GM12864 (cell line): ENCODE measurements at places on chromosomes 2 and 18.

DNA sequence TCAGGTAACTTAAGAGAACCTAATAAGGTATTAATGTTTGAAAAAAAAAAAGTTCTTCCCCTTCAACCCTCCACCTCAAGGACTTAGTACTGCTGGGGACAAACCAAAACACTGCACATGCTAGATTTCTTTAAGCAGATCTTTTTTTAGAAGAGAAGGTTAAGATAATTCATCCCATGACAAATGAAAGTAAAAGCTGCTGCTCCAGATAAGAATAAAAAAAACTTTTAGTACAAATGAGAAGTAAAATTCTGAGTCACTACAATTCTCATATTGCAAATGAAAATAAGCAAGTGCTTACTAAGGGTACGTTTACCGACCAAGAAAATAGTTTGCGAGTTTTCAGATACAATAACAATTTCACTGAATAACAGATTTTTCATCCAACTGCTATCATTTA is 8.9 kb downstream of the STAM2 start:
- peak; percentile 47 for DNase-seq

DNA sequence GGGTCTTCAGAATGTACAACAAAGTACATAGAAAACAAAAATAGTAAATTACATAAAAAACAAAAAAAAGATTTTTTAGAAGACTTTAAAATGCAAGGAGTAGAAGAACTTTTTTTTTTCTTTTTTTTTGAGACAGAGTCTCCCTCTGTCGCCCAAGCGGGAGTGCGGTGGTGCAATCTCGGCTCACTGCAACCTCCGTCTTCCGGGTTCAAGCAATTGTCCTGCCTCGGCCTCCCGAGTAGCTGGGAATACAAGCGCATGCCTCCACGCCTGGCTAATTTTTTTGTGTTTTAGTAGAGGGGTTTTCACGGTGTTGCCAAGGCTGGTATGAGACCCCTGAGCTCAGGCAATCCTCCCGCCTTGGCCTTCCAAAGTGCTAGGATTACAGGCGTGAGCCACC is 104.5 kb upstream of the ZC3H15 start:
- no peak for DNase-seq

DNA sequence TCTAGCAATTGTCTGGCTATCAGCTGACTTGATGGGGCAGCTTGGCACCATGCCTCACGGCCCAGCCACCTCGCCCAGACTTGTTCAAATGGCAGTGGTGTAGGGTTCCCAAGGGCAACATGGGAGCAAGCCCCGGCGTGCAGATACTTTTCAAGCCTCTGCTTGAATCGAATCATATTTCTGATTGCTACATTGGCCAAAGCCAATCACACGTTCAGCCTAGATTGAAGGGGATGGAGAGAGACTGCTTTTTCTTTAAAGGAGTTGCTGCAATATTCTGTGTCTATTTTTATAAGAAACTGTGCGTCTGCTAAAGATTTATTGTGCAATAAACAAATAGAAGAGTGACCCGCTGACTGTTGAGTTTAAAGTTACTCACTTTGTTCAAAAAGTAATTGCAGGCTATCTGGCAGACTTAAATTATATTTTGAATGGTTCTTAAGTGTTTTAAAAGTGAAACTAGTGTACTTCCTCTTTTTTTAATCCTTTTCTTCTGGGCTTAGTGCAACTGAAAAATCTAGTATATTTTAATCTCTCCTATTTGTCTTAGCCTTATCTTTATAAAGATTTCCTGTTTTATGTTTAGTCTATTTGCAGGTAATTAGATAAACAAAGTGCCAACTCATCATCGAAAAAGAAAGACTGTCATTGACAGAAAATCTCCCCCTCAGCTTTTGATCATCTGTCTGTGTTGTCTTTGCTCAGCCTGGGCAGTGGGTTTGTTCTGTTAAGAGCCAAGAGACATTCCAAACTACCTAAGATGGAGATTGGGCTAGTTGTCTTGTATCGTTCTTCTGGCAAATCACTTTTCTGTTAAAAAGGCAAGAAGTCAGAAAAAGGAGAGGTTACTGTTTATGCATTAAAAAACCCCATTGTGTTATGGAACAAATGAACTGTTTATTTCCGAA is 156.1 kb downstream of the TPGS2 start:
- no peak for DNase-seq

DNA sequence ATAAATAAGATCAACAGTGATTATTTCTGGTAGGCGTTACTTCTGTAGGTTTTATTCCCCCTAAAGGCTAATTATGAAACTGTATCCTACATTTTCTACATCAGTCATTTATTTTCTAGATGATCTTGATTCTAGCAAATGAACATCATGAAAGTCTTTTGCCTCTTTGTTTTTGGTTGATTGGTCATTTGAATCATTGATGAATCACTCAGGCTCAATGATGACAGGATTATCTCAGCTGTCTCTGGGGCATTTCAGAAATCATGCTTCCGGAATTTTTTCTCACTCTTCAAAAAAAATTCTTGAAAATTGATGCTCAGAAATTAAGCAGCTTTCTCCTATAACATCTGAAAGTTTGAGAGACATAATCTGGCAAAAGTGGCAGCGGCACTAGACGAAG is 298.9 kb upstream of the TCF4 start:
- no peak for DNase-seq

GRCh38 chr2:161975062-161975812 is 98.8 kb downstream of the DPP4 start:
- no peak for DNase-seq

DNA sequence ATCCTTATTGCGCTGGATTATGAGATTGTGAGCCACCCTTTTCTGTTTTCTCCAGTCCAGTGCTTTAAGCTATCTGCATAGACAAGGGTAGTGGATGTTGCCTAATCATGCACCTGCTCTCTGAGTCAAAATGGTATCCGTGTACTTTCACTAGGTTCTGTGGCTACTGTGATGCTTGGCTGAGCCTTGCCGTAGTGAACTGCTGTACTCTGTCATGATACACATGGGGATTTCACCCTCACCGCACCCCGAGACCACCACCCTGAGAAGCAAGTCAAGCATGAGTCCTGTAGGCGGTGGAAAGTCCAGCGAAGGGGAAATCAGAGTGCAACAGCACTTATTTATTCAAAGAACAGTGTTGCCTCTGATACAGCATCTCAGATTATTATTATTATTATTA is 55.0 kb downstream of the ARHGAP25 start:
- DNase-seq = peak; percentile 93

GRCh38 chr18:51621864-51622160 is 424.3 kb upstream of the MEX3C start:
- DNase-seq = no peak

- DNase-seq = no peak
These were observed 611 bp downstream of the NOL10 start for GRCh38 chr2:10688921-10689807.

DNA sequence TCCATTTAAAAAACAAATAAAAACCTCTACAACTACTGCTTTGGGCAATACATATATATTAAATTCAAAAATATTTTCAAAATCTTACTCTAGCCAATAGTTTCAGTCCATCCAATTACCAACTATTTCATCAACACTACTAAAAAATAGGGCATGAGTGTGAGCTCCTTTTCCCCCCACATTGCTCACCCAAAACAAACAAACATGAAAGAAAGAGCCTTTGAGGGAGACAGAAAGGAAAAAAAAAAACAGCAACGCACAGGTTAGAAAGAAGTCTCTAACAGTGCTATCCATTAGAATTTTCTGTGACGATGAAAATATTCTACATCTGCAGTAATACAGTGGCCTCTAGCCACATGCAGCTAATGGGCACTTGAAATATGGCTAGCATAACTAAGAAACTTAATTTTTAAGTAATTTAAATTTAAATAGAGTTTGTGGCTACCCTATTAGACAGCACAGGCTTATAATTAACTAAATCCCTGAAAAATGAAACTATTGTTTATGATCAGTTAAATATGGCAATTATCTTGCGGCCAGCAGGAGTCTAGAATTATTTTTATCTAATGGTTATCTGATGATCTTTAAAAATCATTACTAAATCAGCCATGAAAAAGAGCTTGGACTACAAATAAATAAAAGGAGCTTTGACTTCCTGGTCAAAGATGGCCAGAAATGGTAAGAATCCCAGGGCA is 59.2 kb downstream of the RBMS1 start:
- DNase-seq = no peak

- DNase-seq = no peak
These were observed 231.5 kb downstream of the SLC8A1 start for GRCh38 chr2:40220177-40220925.

DNA sequence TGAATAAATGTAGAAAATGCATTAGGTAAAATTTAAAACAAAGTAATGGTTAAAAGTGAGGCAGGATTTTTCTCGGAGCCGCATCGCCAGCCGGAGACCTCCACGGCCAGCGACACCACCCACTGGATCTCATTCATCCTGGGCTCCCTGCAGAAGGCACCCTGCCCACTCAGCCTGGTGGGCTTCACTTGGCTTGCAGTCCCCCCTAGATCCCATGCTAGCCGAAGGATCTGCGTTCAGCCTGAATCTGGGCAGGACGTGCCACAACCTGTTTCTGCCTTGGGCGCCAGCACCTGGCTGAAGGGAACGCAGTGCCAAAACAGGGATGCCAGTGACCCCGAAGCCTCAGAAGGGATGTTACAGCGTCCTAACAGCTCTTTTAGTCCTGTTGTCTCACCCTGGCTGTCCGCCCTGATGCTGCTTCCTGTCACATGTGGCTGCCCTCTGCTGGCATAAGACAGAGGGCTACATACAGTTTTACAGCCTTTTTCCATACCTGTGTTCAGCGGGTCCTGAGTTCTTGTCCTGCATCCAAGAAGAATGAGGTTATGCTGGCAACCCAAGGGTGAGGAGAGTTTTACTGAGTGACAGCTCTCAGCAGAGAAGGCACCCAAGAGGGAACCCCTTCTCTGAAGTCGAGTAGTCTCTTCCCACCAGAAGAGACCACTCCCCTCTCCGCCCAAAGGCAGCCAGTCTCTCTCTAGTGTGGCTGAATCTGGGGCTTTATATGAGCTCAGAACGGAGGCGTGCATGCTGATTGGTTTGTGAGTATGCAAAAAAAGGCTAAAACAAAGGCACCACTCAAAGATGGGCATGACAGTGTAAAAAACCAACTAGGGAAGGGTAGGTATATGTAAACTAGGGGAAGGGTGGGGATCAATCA is 173.1 kb upstream of the GYPC start:
- no peak for DNase-seq

- no peak for DNase-seq
These were observed 20.8 kb downstream of the EIPR1 start for GRCh38 chr2:3356799-3357198.

- no peak for DNase-seq
These were observed 56.4 kb downstream of the ADCY3 start for GRCh38 chr2:24863641-24864040.

- peak; percentile 87 for DNase-seq
These were observed 2.2 kb upstream of the CASP8 start for GRCh38 chr2:201257956-201258665.

DNA sequence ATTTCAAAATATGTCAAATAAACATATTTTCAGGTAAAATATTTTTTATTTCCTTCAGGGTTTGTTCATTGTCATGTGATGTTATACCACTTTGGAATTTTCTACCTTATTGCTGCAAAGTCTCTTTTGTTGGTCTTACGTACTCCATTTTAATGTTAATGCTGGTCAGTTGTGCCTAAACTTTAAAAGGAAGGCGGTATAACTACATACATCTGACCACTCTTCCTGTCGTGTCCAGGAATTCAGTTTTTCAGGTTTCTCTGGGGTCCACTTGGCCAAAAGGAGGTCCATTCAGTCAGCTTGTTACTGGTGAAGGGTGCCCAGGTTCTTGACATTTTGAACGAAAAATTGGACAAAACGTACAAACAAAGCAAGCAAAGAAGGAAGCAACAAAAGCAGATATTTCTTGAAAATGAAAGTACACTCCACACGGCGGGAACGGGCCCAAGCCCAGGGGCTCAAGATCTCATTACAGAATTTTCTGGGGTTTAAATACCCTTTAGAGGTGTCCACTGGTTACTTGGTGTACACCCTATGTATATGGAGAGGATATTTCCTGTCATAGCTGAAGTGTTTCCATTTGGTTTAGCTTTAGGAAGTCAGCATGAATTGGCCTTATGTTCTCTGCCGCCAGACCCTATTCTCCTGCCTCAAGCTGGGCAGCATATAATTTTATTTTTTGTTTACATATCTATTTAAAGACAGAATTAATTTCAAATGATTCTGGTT is 471.7 kb upstream of the CDH7 start:
- no peak for DNase-seq

DNA sequence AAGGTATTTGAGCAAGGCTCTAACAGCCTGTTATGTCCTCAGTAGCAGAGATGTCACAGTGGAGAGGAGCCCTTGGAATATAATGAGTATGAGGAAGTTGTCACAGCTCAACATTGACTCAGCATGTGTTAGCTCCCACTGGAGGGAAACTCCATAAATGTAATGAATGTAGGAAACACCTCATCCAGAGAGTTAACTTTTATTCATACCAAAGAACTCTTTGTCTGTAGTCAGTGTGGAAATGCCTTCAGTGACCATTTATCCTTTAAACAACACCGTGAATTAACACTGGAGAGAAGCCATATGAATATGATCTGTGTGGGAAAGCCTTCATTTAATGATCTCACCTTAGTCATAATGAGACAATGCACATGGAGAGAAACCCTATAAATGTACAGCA is 59.7 kb downstream of the CYP1B1 start:
- DNase-seq = no peak

GRCh38 chr2:120769787-120770120 is 34.1 kb downstream of the GLI2 start:
- no peak for DNase-seq

- DNase-seq = no peak
These were observed 101.5 kb downstream of the GALNT1 start for GRCh38 chr18:35683021-35683420.

DNA sequence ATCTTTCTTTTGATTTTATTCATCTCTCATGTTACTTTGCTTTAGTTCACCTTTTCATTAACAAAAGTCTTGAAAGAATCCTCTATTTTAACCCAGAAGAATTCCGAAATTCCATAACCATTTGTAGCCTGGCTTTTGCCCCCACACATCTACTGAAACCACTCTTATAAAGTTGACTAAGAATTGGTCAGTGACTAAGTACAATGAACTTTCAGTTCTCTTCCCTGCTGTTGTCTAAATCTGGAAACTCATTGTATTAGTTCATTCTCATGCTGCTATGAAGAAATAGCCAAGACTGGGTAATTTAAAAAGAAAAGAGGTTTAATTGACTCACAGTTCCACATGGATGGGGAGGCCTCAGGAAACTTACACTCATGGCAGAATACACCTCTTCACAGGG is 49.9 kb upstream of the PNPT1 start:
- DNase-seq = no peak

GRCh38 chr2:181837563-181837962 is 54.0 kb upstream of the ITPRID2 start:
- no peak for DNase-seq

DNA sequence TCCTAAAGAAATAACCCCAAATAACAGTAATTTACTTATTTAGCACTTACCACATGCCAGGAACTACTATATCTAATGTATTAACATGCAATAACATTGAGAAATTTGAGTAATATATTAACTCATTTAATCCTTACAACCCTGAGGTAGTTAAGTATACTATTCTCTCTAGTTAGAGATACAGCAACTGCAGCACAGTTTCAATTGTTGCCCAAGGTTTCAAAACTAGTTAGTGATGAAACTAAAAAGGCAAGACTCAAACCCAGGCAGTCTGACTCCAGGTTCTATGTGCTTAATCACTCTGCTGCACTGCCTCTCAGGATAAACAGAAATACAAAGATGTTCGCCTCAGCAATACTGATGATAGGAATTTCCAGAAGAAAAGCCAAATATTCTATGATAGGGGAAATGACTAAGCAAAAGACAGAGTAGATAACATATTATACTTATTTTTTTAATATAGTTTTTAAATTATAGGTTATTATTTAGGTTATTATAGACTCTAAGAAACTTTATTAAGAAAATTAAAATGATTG is 88.0 kb downstream of the SS18 start:
- DNase-seq = no peak

GRCh38 chr2:220104871-220105351 is 477.5 kb downstream of the SLC4A3 start:
- DNase-seq = no peak
